ENCODE measurements at places on chromosomes 1 and 21.

DNA sequence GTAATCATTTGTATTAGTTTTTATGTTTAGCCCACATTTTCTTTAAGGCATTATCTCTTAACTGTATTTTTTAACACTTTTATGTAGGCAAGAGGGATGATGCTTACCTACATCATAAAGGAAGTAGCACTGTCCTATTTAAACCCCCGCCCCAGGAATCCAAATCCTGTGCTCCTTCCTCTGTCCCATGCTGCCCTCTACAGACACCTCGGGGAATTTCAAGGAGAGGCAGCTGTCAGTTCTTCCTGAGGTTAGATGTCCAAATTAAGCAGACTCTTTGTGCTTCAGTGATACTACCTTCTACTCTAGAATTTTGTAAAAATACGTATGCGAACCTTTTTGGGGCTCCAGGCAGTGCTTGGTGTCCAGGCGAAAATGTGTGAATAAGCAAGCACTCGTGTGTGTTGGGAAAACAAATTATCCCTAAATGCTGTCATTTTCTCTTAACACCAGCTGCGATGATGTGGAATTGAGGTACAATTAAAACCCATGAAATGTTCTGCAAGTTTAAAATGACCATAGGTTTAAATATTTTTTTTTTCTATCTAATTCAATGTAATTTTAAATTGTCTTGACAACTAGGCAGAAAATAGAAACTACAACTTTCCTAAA lies 19.2 kb downstream of the CRCT1 start:
- peak; percentile 29 for DNase-seq

- DNase-seq, result peak; percentile 91
Measured at GRCh38 chr1:81179242-81179641, 621.5 kb upstream of the ADGRL2 start.

- DNase-seq, result no peak
Measured at GRCh38 chr21:36709868-36710728, 11.2 kb downstream of the SIM2 start.

DNA sequence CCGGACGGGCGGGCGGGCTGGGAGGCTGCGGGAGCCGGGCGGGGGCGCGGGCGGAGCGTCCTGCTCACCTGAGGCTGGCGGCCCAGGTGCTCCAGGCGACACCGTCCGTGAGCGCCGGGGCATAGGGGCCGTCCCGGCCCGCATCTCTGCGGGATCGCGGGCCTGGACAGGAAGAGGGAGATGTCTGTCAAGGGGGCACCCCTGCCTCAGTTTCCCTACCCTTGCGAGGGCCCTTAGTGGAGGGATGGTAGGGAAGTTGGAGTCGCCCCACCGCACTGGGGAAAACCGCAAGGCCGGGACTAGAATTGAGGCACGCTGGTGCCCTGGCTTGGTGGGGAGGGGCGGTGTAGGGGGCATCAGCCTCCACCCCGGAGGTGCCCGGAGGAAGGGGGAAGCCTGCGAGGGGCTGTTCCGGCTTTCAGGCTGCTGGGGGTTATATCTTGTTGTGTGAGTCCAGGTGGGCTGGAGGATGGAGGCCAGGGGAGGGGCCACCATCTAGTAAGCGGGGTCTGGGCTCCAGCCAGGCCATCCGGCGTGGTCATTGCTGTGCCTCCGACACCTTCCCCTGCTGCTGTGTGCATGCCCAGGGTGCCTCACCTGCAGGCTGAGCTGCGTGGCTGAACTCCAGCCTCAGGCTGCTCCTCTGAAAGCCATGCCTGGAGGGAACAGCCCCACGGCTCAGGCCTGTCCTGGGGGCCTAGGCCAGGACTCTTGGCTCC lies 580 bp downstream of the VWA1 start:
- no peak for DNase-seq

- peak; percentile 89 for DNase-seq
Measured at GRCh38 chr1:35287807-35288640, 19.5 kb downstream of the ZMYM4 start.

- DNase-seq, result no peak
Measured at GRCh38 chr1:193070386-193070753, 11.0 kb downstream of the RO60 start.

DNA sequence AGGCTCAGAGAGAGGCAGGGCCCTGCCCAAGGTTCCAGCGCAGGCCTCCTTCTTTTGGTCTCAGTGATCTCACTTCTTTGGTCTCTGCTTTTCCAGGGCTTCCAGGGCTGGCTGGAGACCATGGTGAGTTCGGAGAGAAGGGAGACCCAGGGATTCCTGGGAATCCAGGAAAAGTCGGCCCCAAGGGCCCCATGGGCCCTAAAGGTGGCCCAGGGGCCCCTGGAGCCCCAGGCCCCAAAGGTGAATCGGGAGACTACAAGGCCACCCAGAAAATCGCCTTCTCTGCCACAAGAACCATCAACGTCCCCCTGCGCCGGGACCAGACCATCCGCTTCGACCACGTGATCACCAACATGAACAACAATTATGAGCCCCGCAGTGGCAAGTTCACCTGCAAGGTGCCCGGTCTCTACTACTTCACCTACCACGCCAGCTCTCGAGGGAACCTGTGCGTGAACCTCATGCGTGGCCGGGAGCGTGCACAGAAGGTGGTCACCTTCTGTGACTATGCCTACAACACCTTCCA lies 7.7 kb downstream of the C1QB start:
- DNase-seq, result no peak

- no peak for DNase-seq
Measured at GRCh38 chr1:24897263-24898151, 32.6 kb downstream of the RUNX3 start.

GRCh38 chr1:152823294-152823693 lies 4.0 kb upstream of the LCE1A start:
- DNase-seq, result no peak

GRCh38 chr1:173553312-173553711 lies 49.6 kb downstream of the SLC9C2 start:
- DNase-seq, result no peak

DNA sequence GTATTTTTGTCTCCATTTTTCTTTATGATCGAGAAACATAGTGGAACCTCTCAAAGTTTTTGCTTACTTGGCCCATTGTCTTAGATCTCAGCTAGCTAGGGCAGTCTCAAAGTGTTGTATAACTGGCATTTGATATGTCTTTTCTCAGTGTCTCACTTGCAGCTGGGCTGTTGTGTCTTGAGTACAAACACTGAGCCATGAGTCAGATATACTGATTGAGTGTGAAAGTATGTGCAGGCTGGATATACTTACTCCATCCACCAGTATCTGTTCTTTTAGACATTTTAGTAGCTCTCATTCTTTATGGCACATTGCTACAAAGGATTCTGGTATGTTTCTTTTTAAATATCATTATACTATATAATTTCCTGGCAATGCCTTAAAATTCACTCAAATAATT lies 14.3 kb upstream of the GPR52 start:
- DNase-seq, result peak; percentile 32

GRCh38 chr1:151537112-151537511 lies 3.0 kb upstream of the TUFT1 start:
- DNase-seq, result peak; percentile 95

DNA sequence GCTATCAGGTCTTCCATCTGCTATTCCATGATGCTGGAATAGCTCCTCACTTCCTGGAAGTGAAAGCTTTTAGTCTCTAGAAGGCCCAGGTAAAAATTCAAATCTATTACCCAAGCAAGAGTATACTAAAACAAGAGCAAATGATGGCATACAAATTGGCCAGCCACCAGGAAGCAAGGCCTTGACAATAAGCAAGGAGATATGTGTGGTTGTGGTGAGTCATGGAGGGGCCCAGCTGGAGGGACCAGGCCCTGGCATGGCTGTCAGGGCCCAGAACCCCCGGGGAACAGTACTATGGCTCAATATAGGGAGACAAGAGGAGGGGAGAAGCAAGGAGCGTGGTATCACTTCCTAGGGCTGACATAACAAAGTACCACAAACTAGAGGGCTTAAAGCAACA lies 358.7 kb downstream of the RRAGC start:
- no peak for DNase-seq

- DNase-seq, result no peak
Measured at GRCh38 chr1:202249436-202249835, 55.8 kb downstream of the LGR6 start.

GRCh38 chr1:11880181-11880575 lies 21.4 kb upstream of the NPPB start:
- no peak for DNase-seq
